ENCODE measurements at places on chromosomes 7 and 10.

- DNase-seq = no peak
Observed at GRCh38 chr7:45240273-45240771, 82.7 kb downstream of the RAMP3 start.

- DNase-seq = no peak
Observed at GRCh38 chr10:43118631-43119415, 19.4 kb upstream of the CSGALNACT2 start.

DNA sequence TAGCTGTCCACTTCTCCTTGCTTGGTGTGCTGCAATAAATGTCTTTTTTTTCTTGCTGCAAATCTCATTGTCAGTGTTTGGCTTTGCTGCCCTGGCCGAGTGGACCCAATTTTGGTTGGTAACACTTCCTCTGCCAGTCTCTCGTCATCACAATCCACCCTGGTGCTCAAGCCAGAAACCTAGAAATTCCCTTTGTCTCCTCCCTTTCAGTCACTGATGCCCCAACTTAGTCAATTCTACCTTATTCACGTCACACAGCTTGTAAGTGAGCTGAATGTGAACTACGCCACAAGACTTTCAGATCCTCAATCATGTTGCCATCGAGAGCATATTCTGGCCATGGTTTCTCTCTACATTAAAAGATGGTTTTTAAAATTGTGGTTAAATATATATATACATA is 13.0 kb upstream of the FRA10AC1 start:
- DNase-seq = no peak

DNA sequence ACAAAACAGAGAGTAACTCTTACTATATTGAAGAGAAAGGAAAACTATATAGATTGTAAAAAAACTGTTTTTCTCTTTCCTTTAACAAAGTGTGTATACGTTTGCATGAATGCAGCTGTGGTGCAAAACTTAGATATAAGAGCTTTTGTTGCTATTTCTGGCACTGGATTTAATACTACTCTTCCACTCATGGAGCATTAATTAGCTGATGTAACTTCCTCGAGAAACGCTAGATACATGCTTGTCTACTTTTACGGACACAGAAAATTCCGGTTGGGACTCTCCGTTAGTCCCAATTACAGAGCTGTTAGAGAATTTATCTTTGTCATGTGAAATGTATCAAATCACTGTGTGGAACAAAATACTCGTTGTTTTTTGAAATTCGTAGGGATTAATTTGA is 135.5 kb downstream of the ZNF22 start:
- no peak for DNase-seq

DNA sequence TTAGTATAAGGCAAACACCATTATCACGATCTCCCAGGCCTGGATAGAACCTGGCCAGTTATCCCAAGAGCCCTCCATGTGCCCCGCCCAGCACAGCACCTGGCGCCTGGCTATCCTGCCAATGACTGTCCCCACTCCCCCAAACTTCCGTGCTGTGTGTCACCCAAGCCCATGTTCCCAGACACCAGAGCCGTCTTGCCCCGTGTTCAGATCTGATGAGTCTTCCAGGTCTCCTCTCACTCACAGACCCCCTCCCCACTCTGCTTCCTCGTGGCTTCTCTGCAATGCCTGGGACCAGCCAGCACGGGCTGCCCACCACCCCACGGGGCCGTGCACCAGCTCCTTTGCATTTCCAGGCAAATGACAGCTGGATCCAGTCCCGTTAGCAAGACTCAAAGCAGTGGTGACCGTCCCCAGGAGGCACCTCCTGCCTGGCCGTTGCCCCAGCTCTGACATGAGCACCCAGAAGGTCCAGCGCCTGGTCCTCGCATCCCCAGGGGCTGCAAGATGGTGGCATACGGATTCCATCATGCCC is 43.8 kb upstream of the INPP5A start:
- no peak for DNase-seq

DNA sequence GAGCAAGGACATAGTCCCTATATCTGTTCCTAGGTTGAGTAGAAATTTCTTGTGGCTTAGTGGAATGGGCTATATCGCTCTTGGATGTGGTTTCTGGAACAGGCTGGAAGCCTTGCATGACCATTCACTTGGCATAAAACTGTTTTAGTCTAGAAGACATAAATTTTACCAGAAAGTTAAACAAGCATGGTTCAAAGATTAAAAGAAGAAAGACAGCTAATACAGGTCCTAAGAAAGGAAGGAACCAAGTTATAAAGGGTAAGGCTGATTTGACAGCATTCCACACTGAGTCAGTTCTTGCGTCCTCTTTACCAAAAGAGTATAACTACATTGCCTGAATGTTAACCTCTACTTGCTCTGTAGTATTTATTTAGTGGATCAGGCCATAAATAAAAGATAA is 724.2 kb downstream of the SORCS1 start:
- no peak for DNase-seq

DNA sequence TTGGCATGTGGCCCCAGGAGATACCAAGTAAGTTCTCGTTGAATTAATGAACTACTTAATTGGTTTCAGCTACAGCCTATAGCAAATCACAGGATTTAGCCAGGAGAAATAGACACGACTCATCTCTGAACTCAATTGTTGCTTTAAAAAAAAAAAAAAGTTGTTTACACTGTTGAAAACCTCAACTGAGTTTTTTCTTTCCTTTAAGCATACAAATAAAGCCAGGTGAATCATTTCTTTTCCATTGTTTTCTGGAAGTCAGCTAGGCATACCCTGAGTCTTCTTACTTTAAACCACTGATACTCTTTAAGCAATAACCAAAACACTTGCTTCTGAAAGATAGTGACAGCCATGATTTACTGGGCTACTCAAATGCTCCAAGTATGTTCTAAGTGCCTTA is 755 bp downstream of the FRMPD2 start:
- no peak for DNase-seq
